ENCODE measurements at places on chromosomes 3 and 15. TPM values are rescaled to one million over a fixed set of nuclear protein-coding genes. Genes with fewer than 3 reads are reported as not detected.

Gene C3orf52
- total RNA-seq, result 13.0 TPM

DNA sequence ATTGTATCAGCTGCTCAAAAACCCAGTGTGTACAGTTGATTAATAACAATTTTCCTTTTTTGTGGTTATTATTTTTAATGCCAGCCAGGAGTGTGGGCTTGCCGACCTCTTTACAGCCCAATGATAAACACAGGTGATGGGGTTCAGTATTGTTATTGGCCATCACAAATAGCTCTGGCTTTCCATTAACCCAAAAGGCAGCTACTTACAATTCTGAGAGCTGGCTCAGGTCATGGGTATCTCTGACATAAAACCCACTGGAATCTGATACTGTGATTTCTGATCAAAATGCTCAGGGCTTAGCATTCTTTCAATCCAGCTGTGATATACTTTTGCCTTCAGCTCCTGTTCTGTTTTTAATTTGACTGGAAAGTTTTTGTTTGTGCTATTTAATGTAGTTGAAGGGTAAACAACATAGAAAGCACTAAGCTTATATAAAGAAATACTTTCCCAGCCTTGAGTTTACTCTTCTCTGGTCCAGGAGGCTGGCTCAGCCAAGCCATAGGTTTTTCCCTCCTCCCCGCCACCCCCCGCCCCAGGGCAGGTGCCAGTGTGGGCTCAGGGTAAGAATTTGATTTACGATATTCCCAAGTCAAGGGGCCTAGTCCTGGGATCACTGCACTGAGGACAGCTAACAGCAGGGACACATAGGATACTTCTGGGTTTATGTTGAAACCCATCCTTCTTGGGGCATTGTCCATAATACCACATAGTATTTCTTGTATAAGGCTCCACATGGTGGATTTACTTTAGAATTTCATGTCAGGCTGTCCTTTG, 54.0 kb upstream of the MYZAP start:
- H3K27ac ChIP-seq, result no peak overlapping the region
- no peak overlapping the region for H3K4me3 ChIP-seq
- DNase-seq, result no peak
- H3K36me3 ChIP-seq, result no peaks in the 10 kb centered on the region
- H3K4me1 ChIP-seq, result peaks cover 3% of the 10 kb centered on the region

DNA sequence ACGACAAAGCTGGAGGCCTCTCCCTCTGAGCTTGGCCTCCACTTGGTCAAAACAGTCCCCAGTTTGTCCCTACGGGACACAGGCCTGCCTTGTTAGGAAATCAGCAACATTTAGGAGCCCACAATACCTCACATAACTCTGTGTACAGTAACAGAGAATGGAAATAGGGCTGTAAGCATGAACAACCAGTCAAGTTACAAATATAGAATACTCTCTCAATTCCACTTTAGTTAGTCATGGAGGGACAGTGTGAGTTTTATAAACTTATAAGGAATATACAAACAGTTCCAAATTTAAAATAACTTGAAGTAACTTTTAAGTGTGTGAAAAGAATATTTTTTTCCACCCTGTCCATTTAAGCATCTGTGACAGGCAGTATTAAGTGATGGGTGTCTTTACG, 129.4 kb downstream of the PGPEP1L start:
- H3K27ac ChIP-seq, result no peak overlapping the region
- H3K27me3 ChIP-seq, result no peaks in the 10 kb centered on the region
- no peak for DNase-seq
- H3K4me3 ChIP-seq, result no peak overlapping the region
- H3K36me3 ChIP-seq, result no peaks in the 10 kb centered on the region

DNA sequence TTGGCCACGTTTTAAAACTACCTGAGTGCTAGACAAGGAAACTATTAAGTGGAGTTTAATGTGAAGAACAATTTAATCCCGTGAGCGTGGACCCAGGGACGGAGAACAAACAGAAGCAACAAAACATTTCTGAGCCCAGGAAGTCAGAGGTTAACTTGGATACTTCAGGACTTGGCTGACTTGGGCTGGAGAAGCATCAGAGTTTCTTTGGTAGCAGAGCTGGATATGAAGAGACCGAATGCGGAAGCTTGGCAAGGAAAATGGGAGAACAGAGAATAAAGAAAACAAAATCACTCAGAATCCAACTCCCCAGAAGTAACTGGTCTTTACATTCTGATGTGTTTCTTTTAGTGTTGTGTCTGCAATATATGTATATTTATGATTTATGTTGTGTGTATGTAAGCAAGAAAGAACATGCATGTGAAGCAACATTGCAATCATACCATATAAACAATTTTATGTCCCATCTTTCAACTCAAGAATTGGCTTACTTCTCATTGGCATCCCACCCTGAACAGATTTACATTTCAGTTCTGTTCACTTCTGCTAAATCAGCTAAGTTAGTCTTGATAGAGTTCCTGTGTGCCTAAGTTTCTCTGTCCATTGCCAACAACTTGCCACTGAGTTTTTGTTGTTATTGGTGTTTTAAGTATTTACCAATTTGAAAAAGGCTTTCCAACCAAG, 17.2 kb upstream of the PLOD2 start:
- DNase-seq, result no peak
- H3K27me3 ChIP-seq, result peaks cover 2% of the 10 kb centered on the region
- no peak overlapping the region for H3K4me3 ChIP-seq

DNA sequence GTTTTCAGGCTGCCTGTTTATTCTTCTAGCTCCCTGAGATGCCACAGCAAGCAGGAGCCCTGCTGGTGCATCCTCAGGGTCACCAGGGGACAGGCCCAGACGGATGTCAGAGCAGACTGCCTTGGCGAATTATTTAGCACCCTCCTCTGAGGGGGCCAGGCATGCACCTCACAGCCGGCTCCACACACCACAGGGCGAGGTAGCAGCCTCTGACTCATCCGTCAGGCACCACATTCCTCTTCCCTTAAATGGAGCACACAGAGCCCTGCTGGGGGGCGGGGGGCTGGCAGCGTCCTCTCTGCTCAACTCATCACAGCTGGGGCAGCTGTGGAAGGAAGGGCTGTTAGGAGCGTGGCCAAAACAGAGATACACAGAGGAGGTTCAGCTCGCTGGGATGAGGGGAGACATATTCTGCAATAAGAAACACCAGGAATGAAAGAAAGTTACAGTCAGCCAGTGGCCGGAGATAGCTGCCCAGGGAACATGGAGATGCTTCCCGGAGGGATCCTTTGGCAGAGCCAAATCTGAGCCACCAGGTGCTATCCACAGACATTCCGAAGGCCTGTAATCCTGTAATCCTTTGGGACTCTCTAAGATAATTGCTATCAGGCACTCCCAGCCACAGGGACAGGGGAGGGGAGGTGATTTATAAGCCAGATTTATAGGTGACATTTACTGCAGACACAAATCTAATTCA, 13.9 kb upstream of the PRICKLE2 start:
- H3K27me3 ChIP-seq, result no peaks in the 10 kb centered on the region
- DNase-seq, result no peak
- H3K4me1 ChIP-seq, result no peaks in the 10 kb centered on the region
- no peak overlapping the region for H3K27ac ChIP-seq
- H3K4me3 ChIP-seq, result no peak overlapping the region

- DNase-seq, result no peak
- no peaks in the 10 kb centered on the region for H3K27me3 ChIP-seq
- no peaks in the 10 kb centered on the region for H3K4me1 ChIP-seq
- no peaks in the 10 kb centered on the region for H3K36me3 ChIP-seq
Measured at GRCh38 chr3:75001330-75001729, 386.9 kb upstream of the CNTN3 start.

Gene IFT57
- 25.2 TPM for total RNA-seq

Gene SUCNR1
- total RNA-seq, result not detected

- no peak for DNase-seq
- peaks cover 17% of the 10 kb centered on the region for H3K4me1 ChIP-seq
- H3K36me3 ChIP-seq, result no peaks in the 10 kb centered on the region
- no peaks in the 10 kb centered on the region for H3K27me3 ChIP-seq
- H3K4me3 ChIP-seq, result peak overlapping the region; percentile 72
Measured at GRCh38 chr3:72309661-72310418, 524.9 kb upstream of the PROK2 start.

All from activated CD4-positive, alpha-beta T cell treated with anti-CD3 and anti-CD28 coated beads, Interleukin-2, amount 10 ng/mL, durations not matched to agents 24 days and 14 days (primary cell).